ENCODE measurements at places on chromosomes 2 and 18.
A peak's percentile ranks its signal among the peaks of the same experiment; 100 is the strongest.

- no peak for DNase-seq
Measured at GRCh38 chr2:180705122-180705521, 275.3 kb upstream of the UBE2E3 start.

DNA sequence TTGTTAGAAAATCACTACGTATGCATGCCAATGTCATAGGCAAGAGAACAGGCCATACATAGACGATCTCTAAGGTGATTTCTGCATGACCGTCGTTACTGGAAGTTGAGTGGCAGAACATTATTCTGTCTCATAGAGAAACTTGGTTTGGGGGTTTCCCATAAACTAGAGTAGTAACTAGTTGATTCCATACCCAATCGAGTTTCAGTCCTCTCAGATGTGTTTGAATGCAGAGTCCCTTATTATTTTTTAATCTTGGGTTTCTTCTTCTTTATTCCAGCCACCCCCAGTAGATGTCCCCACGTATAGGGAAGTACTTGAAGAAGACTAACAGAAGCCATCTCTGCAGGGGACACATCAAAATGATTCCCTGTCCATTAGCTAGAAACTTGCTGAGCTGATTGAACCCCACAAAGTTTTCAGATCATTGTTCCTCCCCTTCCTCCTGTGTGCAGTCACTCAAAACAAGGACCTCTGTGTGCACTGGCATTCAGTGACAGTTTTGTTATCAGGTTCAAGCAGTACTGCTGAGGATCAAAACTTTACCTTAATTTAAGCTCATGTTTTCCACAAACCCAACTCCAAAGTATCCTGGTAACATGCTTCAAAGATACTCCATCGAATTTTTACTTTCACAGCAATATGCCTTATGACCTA, 68.4 kb upstream of the CDCA7 start:
- DNase-seq = no peak

DNA sequence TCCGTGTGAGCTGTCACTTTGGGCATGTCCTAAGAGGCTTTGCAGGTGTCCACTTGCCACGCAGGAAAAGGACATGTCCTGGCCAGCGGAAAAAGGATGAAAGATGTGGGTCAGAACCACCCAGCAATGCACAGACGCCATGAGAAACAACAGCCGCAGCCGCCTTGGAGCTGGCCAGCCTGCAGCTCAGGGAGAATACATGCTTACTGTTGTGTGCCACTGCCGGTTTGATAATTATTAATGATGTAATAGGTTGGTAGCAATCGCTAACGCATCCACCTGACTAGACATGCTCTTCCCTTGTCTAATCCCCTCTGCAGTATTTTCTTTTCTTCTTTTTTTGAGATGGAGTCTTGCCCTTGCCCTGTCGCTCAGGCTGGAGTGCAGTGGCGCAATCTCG, 221.7 kb downstream of the HAUS1 start:
- no peak for DNase-seq

DNA sequence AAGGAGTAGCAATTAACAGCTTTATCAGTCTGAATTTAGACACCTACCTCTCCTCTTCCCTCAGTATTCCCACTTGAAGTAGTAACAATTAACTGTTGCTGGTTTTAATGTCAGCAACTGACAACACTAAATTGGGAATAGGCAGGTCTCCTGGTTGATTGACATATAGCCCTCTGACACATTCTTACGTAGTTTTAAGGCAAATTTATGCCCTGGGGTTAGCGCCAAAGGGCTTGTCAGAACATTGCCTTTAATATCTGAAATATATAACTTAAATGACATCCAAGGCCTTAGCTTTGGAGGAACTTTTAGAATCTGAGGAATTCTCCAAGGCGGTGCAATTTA, 7.4 kb downstream of the ASXL3 start:
- DNase-seq = no peak

DNA sequence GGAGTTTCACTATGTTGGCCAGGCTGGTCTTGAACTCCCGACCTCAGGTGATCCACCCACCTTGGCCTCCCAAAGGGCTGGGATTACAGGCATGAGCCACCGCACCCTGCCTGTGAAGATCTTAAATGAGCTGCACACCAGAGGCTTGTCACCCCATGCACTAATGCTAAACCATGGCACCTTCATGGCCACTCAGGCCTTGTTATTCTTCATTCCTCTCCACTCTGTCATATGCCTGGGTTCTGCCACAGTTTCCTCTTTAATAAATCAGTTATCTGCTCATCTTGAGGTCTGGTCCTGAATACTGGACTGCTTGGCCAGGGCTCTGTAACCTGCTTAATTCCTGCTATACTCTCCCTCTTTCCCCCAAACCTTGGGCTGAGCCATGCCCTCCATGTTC, 303.9 kb upstream of the FBXO11 start:
- DNase-seq = no peak

GRCh38 chr2:68762665-68763064, 28.1 kb downstream of the ARHGAP25 start:
- DNase-seq = no peak

DNA sequence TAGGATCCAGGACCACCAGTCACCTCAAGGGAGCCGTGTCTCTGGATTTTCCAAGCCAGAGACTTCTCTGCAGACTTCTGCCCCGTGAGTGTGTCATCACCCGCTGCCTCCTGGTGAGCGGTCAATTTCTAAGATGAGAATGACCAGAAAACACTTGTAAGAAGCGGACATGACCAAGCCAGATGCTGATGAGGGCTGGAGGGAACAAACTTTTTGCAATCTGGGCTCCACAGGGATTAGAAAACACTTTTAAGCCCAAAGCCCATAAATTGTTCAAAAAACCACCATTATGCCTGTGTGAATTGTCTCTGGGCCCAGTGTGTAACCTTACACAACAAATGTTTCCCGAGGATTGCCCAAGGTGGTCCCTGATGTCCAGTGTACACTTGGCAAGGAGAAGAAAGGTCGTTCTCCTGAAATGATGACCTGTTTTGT, 5.3 kb upstream of the NPPC start:
- DNase-seq = no peak

DNA sequence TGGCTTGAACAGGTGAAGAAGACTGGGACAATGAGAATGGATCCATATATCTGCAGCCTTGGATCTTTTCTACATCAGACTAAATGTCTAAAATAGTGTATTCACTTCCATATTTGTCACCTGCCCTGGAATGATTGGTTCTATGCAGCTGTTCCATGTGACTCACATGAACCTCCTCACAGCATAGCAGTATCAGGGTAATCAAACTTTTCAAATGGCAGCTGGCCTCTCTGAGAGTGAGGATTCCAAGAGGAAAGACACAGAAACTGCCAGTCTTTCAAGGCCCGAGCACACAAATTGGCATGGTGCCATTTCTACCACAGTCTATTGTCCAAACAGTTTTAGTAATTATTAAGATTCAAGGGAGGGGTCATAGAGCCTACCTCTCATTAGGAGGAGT, 859.3 kb downstream of the BCL11A start:
- DNase-seq = no peak

DNA sequence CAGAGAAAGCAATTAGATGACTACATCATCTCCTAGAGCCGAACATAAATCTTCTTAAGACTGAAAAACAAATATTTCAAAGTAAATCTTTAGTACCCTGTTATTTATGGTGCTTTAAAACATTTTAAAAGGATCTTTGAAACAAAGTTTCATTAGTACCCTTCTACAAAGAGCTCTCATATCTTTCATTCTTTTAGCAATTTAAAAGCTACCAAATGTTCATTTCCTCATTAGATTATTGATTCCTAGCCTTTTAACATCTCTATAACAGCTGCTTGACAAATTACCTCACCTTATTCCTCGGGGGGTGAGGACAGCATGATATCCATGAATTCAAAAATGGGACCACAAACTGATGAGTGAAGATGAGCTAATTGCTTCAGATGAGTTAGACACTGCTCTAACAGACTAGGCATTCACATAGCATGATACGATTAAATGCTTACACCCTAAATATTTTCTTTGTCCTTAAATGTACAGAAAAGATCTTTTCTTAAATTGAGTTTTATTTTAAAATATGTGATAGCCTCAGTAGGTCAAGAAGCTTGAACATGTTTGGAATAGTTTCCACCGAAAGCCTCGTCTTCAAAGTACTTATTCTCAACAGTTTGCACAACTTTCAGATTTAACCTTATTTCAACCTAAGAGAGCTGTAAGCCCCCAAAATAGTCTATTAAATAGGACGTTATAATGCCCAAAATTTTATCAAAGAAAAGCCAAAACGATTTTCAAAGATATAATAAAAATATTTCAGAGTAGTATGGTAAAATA, 2.1 kb downstream of the ATAD2B start:
- DNase-seq = no peak

DNA sequence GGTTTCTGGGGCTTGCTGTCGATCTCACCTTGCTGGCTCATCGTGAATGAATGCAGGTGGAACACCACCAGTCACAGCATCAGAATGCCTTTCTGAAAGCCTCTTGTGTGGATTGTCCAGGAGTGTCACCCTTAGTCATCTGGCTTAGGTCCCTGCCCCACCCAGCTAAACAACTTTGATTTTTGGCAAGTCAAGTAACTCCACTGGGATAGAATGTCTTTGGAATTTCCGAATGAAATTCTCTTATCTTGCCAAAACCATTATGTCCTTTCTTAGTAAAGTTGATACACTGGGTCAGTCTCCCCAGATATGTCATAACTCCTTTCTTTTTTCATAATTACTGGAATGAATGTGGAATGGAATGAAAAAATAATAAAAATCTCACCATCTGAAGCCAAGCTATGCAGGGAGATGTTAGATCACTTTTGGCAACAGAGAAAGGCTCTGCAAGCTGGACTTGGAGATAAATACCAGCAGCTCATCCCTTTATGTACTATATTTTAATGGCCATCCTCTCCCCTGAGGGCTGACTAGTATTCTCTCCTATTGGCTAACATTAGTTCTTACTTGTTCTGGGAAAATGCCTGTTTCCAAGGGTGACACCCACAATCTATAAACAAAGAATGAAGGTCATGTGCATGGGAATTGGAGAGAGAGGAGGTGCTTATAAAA, 35.4 kb downstream of the INSIG2 start:
- peak; percentile 77 for DNase-seq

- no peak for DNase-seq
Measured at GRCh38 chr2:221673248-221673647, 101.1 kb upstream of the EPHA4 start.

GRCh38 chr18:29647700-29648099, 1394.8 kb downstream of the DSC3 start:
- no peak for DNase-seq

- DNase-seq = no peak
Measured at GRCh38 chr2:187936228-187936627, 355.4 kb upstream of the GULP1 start.

GRCh38 chr2:133171393-133172004, 396.8 kb downstream of the NCKAP5 start:
- peak; percentile 49 for DNase-seq

GRCh38 chr2:216372761-216373291, 543 bp upstream of the MARCHF4 start:
- peak; percentile 77 for DNase-seq

DNA sequence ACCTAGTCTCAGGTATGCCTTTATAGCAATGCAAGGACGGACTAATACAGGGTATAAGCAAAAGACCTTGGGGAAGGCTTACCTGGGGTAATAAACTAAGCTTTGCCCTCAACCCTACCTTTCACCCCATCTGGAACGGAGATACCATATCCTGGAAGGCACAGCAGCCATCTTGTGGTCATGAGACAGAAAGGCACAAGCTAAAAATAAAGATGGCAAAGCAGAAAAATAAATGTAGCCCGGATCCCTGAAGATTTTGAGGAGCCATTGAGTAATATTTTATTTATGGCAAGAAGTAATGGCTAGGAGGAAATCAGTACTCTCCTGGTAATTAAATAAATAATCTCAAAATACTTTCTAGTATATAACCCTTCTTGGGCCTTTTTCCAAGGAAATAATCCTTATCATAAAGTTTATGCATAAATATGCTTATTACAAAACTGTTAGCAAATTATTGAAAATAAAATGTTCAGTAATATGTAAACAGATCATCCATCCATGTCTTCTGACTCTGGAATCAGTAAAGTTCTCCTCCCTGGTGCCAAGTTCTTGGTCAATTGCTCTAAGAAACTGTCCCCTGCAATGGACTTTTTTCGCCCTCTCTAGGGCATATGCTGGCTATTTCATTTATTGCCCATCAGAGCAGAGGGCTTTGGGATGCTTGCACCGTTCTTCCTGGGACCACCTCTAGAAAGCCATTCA, 198.7 kb downstream of the SPP2 start:
- DNase-seq = no peak

DNA sequence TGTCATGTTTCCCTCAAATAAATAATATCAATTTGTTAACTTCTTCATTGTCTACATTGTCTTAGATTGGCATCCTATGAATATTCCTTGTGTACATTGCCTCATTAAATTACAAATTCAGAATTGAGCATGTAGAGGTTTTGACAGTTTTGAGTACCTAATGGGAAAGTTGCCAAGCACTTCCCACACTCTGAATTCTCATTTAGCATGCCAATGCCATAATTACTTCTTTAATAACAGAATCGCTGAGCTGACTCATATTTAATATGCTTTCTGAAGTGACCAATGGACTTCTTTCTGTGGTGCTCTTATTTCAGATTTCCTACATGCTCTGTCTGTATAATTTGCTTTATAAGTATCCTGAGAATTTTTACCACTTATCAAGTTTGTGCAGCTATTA, 114.4 kb upstream of the NOL4 start:
- DNase-seq = no peak

DNA sequence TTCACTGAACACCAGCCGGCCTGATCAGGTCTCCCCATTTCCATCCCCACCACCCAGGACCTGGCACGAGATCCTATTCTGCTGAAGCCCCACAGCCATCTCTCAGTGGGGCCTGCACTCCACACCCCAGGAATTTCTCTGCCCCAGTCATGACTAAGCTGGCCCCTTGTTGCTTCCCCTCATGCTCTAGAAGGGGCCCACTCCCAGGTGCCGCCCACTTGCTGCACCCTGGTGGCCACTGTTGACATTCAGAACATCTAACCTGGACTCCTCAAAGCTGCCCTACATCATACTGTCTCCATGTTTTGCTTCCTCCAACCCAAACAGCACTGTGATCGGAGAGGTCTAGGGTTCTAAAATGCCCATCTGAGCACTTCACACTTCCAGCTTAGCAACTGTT, 90.7 kb upstream of the KLHL29 start:
- DNase-seq = no peak

- DNase-seq = no peak
Measured at GRCh38 chr2:146240391-146240790, 1604.4 kb upstream of the ACVR2A start.

GRCh38 chr2:210756855-210757254, 200.5 kb downstream of the CPS1 start:
- DNase-seq = no peak

- peak; percentile 24 for DNase-seq
Measured at GRCh38 chr2:168030862-168031624, 216.4 kb downstream of the STK39 start.
